Fibroblast of skin of left quadriceps (primary cell): ENCODE measurements at places on chromosomes 13 and 19.

GRCh38 chr13:113413898-113414282, 39.4 kb downstream of the ADPRHL1 start:
- no peak for DNase-seq

DNA sequence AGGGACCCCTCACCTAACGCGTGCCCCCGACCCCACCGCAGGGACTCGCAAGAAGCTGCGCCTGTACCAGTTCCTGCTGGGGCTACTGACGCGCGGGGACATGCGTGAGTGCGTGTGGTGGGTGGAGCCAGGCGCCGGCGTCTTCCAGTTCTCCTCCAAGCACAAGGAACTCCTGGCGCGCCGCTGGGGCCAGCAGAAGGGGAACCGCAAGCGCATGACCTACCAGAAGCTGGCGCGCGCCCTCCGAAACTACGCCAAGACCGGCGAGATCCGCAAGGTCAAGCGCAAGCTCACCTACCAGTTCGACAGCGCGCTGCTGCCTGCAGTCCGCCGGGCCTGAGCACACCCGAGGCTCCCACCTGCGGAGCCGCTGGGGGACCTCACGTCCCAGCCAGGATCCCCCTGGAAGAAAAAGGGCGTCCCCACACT, 4.7 kb upstream of the MYBPC2 start:
- DNase-seq: peak; percentile 11

DNA sequence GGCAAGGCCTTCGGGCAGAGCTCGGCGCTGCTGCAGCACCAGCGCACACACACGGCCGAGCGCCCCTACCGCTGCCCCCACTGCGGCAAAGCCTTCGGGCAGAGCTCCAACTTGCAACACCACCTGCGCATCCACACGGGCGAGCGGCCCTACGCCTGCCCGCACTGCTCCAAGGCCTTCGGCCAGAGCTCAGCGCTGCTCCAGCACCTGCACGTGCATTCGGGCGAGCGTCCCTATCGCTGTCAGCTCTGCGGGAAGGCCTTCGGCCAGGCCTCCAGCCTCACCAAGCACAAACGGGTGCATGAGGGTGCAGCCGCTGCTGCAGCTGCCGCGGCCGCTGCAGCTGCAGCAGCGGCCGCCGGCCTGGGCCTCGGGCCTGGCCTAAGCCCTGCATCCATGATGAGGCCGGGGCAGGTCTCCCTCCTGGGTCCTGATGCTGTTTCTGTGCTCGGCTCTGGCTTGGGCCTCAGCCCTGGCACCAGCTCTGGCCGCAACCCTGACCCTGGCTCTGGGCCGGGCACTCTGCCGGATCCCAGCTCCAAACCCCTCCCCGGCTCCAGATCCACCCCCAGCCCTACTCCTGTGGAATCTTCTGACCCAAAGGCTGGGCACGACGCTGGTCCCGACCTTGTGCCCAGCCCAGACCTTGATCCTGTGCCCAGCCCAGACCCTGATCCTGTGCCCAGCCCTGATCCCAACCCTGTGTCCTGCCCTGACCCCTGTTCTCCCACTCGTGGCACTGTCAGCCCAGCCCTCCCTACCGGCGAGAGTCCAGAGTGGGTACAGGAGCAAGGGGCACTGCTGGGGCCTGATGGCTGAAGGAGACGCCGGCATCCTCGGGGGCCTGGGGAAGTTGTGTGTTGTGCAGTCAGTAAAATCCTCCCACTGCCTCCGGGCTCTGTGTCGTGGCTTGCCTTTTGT, 2.0 kb upstream of the MCOLN1 start:
- DNase-seq: no peak

DNA sequence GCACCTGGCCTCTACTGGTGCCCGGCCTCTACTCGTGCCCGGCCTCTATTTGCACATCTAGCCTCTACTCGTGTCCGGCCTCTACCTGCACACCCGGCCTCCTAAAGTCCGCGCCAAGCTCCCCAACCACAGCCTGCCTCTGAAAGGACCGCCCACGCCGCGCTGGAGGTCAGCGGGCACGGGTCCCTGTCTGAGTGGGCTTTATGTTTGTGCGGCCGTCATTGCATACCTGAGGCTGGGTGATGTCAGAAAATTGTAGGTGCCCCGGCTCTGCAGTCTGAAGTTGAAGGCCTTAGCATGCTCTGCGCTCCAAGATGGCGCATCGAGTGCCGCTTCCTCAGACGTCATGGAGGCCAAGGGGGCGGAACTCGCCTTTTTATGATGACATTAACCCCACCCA, 1.1 kb downstream of the ZNF135 start:
- DNase-seq: no peak

DNA sequence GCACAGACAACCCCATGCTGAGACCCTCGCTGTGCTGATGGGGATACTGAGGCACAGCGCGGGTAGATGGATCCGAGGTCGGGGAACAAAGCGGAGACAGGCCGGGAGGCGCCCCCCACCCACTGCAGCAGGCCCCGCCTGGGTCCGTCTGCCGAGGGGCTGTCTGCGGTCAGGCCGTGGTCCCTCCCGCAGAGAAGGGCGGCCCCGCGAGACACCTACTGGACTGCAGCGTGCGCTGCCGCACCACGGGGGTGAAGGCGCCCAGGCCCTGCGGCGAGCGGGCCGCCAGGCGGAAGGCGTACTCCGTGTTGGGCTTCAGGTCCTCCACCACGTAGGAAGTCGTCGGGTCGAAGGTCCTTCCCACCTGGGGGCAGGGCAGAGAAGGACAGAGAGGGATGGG, 101.9 kb downstream of the PTPRS start:
- no peak for DNase-seq

- peak; percentile 12 for DNase-seq
Measured at GRCh38 chr13:42367831-42368230, 95.9 kb downstream of the AKAP11 start.

DNA sequence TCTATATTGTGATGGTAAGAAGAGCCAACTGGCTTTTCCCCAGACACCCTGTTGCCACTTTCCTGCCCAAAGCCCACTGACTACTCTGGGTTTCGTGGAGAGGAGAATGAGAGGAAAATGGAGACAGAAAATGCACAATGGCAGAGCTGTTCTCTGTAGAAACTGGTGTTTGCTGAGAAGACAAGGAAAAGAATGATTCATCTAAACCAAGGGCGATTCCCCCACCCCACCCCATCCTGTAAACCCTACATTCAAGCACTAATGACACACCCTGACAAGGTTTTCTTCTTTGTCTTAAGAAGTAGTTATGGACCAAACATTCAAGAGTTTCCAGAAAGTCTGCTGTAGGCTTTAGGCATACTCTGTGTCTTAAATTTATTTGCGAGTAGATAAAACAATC, 68.8 kb downstream of the DOCK9 start:
- no peak for DNase-seq

GRCh38 chr13:102838982-102839381, 6.8 kb upstream of the ERCC5 start:
- no peak for DNase-seq

DNA sequence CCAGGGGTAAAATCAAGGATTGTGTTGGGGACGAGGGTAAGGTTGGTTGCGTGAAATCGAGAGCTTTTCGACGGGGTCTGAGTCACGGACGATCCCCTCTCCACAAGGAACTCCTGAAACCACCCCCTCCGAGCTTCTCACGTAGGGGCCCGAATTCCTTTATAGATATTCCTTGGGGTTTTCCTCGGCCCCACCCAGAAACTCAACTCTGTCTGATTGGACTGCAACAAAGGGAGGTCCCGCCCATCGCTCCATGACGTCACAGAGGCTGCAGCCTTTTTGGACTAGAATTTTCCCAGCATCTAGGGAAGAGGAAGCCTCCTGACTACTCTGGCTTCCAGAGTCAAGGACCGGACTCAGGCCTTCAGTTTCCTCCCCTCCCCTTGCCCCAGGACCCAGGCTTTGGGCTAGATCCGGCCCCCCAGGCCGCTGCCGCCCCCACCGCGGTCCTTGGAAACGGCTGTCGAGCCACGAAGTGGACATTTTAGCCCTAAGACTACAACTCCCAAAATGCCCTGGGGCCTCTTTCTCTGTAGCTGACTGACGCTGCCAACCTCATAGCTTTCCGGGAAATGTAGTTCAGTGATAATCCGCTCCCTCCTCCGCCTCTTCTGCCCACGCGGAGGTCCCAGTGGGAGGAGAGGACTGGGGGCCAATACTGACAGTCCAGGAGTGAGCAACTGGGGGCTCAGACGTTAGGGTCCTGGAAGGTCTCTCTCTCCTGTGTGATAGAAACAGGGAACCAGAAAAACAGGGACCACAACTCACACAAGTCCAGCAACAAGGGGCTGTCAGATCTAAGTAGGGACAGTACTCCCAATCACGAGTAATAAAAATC, at the start of gene IZUMO1:
Gene IZUMO1, minus strand, starts transcription at position 172 of the 838 bp plus-strand sequence. CDS start 1,050 bp downstream, outside the sequence.
- DNase-seq: peak; percentile 76

DNA sequence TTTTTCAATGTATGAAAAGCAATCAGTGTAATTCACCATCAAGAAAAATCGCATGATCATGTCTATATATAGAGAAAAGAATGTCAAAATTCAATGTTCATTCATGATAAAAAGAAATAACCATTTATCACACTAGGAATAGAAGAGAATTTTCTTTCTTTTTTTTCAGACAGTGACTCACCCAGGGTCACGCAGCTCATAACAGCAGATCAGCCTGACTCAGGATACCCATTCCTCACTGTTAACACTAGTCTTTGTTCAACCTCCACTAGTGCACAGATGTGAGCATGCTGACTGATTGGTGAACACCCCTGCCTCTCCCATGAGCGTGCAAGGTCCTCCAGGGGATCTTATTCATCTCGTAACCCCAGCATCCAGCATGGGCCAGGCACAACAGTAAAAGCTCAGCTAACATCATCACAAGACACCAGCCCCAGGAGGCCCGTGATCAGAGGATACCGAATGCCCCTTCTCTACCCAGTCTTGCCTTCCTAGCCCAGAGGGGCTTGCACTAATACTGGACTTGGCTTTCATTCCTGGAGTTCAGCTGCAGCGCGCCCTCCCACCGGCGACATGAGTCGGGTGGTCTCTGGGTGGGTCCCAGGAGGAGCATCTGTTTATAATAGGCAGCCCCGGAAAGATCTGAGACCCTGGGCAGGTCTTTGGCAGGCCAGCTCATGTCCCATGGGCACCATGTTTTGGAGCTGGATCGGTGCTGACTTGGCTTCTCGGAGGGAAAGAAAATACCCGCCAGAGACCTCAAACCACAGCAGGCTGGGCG, 539.5 kb upstream of the SLC10A2 start:
- no peak for DNase-seq

- no peak for DNase-seq
Measured at GRCh38 chr19:52028780-52029123, 573 bp upstream of the ZNF614 start.

DNA sequence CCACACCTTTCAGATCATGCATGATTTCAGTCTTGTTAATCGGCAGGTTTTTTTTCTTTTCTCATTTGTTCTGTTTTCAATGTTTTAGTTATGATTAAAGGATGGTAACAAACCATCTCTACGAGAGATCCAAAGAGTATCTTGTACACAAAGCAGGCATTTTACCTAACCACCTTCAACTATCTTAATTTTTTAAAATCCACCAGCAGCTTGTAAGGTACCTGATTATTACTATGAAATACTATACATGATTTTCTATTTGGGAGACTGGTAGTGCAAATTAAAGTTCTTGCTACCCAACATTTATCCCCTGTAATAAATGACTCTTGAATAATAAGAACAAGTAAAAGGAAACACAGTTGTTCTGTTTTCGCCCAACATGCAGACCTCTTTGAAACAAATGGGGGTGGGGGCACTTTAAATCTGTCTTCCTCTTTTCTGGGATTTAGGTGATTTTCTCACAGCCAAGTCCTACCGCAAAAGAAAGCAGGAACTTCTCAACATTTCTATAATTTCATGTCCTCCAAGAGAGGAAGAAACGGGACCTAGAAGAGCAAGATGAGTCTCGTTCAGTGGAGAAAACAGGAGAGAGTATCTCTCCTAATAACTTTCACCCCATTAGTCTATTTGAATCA, 3.6 kb downstream of the POU4F1 start:
- no peak for DNase-seq

- DNase-seq: no peak
Measured at GRCh38 chr13:85537601-85538000, 261.6 kb downstream of the SLITRK6 start.

DNA sequence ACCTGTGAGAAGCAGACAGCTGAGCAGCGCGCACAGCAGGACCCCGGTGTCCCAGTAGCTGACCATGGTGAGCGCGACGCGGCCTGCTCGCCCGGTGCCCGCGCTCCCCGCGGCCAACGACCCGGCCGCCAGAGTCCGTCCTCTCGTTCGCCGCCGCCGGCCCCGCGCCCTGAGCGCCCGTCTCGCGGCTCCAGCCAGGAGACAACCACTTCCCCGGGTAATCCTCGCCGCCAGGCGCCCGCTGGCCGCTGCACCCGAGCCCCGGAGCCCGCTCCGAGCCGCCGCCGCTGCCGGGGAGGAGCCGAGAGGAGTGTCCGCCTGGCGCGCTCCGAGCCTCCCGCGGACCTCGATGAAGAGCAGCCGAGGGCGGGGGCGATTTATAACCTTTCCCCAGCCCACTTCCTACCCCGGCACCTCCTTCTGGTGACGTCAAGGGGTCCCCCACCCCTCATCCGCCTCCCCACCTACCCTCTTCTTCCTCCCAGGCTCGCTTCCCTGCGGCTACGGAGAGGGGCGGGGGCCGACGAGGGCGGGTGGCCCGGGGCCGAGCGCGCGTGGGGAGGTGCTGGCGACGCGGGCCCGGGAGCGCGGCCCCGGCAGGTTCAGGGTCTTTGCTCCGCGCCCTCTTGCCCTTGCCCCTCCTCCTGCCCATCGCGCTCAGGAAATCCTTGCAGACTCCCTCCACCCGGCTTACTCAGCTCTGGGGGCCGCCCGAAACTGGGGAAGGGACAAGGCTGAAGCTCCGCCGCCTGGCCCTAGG, at the start of gene FLT1:
Gene FLT1, minus strand, starts transcription at position 351 of the 760 bp plus-strand sequence. Its CDS starts 285 bp downstream, at position 66.
- no peak for DNase-seq

- peak; percentile 81 for DNase-seq
Measured at GRCh38 chr19:6086068-6086788, 24.1 kb downstream of the RFX2 start.

- DNase-seq: no peak
Measured at GRCh38 chr19:35719402-35720162, 1.8 kb downstream of the KMT2B start.

DNA sequence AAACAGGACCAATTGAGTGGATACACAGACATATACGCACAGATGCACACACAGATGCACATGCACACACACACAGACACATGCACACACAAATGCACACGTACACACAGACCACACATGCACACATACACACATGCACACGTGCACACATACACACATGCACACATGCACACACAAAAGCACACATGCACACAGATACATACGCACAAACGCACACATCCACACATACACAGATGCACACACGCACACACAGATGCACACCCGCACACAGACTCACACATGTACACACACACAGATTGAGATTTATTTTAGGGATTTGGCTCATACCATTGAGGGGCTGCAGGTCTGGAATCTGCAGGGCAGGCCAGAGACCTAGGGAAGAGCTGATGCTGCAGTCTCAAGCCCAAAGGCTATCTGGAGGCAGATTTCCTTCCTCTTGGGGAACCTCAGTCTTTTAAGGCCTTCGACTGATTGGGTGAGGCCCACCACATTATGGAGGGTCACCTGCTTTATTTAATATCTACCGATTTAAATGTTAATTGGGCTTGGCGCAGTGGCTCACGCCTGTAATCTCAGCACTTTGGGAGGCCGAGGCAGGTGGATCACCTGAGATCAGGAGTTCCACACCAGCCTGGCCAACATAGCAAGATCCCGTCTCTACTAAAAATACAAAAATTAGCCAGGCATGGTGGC, 22.6 kb downstream of the TMPRSS9 start:
- no peak for DNase-seq

- DNase-seq: no peak
Measured at GRCh38 chr13:86608701-86609100, 809.5 kb upstream of the SLITRK6 start.

- no peak for DNase-seq
Measured at GRCh38 chr19:19094513-19094912, 30.7 kb downstream of the SLC25A42 start.

GRCh38 chr19:30529876-30530275, 157.7 kb downstream of the ZNF536 start:
- no peak for DNase-seq
